Fibroblast of skin of right quadriceps (primary cell): ENCODE measurements at places on chromosomes 1 and 21.
A peak's percentile ranks its signal among the peaks of the same experiment; 100 is the strongest.

DNA sequence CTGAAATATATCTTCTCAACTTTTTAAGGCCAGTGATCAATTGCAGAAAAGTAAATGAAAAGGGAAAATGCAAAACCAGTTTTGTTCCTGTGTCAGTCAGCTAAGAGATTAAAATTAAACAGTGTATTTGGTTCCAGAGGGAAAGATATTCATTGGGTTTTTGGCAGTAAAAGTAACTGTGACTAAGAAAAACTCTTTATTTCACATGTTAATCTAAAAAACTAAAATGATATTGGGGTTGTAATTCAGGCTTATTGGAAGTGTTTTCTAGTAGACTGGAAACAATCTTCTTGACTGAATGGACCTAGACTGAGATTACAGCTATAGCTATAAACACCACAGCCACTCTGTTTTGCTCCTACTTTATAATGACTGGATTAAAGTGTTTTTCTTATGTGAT lies 413.9 kb downstream of the ADGRL2 start:
- no peak for DNase-seq

DNA sequence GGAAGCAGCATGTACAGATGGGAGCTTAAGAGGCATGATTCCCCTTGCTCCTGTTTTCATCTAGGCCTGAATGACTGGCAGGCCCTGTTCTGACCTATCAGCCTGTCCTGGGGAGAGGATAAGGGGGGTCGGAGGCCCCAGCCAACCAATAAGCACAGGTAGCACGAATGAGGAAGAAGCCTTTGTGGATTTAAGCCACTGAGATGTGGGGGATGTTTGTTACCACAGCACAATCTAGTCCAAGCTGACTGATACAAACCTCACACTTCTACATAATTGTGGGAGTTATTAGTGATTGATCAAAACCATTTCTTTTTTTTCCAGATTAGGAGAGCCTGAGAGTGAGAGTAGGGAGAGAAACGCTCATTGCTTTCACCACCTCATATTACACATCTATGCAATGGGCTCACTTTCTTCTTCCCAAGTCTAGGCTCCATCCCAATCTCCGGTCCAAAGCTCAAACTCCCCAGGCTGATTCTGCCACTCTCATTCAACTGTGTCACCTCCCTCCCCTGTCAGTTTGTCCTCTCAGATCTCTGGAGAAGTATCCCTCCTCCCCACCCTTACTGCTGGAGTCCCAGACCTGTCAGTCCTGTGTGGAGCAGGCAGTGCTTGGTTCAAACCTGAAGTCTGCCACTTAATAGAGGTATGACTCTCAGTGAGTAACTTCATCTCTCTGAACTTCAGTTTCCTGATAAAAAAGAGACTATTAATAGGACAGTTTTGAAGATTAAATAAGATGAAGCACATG lies 220.5 kb downstream of the PTPRU start:
- DNase-seq: no peak

DNA sequence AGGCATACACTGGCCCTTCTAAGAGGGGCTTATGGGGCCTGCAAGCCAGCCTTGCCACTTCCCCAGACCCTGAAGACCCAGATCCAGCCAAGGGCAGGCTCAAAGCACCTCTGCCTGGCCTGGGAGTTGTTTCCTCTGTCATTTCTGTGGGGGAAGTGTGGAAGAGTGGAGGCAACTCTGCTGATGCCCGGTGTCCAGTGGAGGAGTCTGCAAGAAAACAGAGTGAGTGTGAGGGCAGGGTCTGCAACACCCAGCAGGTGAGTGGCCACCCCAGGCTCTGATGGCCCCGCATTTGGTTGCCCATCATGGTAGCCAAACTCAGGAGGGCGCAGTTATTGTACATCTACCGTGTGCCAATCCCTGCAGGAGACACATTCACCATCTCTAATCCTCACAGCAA lies 8.4 kb downstream of the CLEC20A start:
- no peak for DNase-seq

- DNase-seq: peak; percentile 56
These were observed 1.7 kb downstream of the HLX start for GRCh38 chr1:220880726-220881506.

DNA sequence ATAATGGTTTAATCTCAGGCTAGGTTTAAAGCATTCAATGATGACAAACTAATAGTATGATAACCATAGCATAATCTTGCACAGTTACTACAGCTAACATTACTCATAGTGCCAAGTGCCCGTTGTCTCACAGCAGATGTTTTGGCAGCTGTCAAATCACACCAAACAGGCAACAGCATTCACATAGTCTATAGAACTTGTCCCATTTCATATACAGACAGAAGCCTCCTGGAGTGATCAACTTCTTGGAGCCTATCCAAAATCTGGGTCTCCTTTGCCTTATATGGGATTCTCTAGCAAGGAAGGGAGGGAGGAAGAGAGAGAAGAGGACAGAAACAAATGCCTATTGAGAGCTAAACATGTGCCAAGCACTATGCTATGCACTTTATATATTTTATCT lies 250.6 kb upstream of the ZP4 start:
- DNase-seq: peak; percentile 1

GRCh38 chr1:231487019-231487418 lies 41.5 kb upstream of the TSNAX start:
- DNase-seq: peak; percentile 60

DNA sequence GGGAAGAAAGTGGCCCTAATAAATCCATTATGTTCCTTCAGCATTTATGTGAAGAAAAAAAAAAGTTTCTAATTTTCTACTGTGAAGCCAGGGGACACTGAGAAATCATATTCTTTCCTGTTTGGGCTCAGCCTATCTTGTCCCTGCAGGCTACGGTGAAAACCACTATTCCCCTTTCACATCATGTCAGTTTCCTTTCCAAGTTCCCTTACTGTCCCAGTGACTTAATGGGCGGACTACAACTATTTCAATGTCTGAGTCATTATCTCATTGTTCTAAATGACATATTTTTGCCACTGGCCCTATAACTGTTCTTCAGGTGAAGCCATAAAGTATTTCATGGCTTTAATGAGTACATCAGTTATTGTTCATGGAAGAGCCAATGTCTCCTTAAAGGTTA lies 71.3 kb upstream of the BEND5 start:
- no peak for DNase-seq

DNA sequence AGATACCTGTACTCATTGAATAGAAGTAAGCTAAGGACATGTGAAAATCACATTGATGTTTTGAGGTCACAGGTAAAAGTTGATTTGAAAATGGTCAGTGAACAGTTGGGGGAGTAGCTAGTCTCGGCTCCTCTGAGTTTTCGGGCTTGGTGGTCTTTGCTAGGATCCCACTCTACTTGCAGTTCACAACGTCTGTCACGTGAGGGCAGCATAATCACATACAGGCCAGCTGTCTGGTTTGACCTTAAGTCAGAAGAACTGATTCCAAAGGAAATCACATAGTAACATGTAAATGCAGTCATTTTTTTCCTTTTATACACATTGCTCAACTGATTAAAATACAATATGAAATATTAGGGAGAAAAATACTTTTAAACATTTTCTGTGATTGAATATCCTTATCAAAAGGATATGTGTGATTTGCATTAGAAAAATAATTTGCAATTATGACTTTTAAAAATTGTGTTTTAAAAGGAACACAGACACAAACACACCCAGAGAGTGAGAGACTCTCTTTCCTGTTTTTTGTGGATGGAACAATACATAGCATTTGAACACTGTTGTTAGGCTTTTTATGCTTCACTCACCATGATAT lies 21.8 kb upstream of the PDC start:
- DNase-seq: peak; percentile 74
